ENCODE measurements at places on chromosomes 1 and 21.

GRCh38 chr1:18151436-18152122, 44.0 kb downstream of the IGSF21 start:
- peak; percentile 67 for DNase-seq

DNA sequence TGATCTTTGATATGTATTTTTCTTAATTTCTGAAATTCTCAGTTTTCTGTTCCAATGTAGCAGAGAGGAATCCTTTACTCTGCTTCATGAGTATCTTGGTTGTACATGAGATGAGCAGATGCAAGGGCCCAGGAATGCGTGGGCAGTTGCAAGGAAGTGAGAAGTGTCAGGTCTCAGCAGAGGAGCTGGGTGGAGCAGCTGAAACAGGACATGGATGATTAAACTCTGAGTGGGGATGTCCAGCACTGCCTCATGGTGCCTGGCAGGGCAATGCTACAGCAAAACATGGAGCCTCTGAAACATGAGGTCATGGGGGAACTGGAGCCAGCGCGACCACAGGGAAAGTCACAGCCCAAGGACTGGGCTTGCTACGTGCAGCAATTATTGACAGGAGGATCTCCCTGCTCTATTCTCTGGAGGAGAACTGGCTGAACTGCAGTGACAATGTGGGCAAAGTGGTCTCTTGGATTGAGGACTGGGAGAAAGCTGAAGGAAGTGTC, 48.4 kb downstream of the COLGALT2 start:
- DNase-seq = peak; percentile 83

DNA sequence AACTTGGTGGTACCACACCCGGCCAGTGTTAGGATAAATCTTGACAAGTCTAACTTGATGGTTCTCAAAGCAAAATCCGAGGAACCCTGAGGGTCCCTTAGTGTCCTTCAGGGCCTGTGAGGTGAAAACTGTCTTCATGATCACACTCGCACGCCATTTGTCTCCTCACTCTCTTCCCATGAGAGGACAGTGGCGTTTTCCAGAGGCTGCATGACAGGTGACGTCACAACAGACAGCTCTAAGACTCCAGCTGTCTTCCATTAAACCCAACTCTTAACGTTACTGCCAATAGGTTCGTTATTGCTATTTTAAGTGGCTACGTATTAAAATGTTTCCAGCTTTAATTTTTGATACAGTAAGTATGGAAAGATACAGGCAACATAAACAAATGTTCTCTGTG, 13.8 kb downstream of the CFAP74 start:
- no peak for DNase-seq

DNA sequence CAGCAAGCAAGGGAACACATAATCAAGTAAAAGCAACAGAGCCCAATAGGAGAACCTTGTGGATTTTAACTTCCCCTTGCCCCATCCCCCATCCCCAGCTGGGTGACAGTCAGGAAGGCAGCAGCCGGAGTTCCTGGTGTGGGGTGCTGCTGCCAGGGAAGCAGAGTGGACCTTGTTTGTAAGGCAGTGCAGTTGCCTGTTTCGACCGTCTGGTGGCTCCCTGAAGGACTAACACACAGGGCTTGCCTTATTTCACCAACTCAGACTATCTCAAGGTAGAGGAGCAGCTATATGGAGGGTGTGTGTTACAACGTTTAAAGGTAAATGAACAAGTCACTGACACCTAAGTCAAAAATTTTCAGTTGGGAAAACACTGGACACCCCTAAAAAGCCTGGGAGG, 6.6 kb downstream of the KRTAP10-8 start:
- no peak for DNase-seq

GRCh38 chr1:8241417-8242014, 76.4 kb upstream of the SLC45A1 start:
- no peak for DNase-seq

DNA sequence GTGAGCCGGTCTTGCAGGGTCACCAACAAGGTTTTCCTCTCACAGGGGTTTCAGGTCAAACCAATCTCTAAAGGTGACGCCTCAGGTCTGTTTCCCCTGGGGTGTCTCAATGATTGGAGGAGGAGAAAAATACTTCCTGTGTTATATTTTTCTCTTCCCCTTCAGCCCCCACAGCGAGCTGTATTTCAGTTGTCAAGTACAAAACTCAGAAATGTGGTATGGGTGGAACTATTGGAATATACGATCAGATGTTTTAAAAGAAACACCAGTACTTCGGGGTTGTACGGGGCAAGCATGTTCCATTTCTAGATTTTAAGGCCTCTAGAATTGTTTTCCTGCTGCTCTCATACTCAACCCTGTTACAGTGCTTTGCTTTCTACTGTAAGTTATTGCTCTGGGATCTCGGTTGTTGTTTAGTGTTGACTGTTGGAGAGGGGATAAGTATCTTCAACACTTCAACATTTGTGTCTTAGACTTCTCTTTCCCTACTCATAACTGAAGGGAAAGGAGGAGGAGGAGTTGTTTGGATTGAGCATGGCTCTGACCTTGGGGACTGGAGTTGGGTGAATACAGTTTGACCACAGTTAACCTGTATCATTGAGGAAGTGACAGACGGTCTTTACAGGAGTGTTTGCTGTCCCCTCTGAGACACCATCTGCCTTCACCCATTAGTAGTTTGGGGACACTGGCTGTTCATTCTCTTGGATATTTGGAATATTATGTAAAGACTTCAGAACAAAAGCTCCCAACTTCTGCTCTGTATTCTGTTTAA, 2.0 kb downstream of the MAPKAPK2 start:
- no peak for DNase-seq

GRCh38 chr1:239516579-239516978, 130.2 kb downstream of the CHRM3 start:
- DNase-seq = no peak

DNA sequence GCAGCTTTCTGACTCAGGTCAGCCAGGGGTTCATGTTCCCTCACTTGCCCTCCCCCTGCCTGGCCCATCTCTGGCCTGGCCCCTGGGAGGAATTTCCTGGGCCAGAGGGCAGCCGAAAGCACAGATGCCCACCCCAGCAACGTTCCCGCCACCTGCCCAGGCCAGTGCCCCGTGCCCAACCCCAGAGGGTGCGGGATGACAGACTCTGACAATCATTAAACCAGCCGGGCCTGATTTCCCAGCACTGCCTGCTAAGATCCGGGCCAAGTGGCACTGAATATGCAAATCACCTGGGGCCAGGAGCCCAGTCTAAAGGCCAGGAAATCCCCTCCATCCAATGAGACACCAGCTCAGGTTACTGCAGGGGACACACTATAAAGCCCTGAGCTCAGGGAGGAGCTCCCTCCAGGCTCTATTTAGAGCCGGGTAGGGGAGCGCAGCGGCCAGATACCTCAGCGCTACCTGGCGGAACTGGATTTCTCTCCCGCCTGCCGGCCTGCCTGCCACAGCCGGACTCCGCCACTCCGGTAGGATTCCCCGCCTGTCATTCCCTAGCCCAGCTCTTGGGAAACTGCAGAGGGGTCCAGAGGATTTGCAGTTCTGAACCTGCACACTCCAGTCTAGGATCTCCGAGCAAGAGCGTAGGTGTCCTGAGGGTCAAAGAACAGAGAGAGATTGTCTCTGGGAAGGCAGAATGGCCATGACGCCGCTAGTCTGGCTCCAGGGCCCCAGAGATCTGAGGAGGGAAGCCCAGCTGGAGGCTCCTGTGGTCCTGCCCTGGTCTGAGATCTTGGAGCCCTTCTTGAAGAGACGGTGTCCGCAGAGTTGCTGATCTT, at the start of gene ELF3:
Gene ELF3, plus strand, starts transcription at position 408 of the 836 bp plus-strand sequence. CDS start 550 bp downstream, outside the sequence.
- no peak for DNase-seq

- DNase-seq = no peak
These were observed 46.6 kb downstream of the TOR3A start for GRCh38 chr1:179128520-179128919.

- DNase-seq = no peak
These were observed 269.5 kb downstream of the TRABD2B start for GRCh38 chr1:47727697-47728085.

GRCh38 chr1:109807822-109808680, 44.3 kb upstream of the EPS8L3 start:
- peak; percentile 67 for DNase-seq

DNA sequence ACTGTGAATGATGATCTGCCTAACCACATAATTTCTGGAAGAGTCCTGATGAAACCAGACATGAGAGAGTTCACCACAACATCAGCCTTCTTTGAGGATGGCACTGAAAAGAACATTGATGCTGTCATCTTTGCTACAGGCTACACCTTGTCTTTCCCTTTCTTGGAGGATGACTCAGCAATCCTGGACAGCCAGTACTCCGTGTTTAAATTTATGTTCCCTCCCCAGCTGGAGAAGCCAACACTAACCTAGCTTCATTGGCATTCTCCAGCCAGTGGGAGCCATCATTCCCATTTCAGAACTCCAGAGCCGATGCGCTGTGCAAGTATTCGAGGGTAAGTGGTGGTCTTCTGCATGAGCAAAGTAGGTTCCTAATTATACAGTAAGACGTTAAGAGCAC, 164.1 kb upstream of the POGK start:
- peak; percentile 5 for DNase-seq

DNA sequence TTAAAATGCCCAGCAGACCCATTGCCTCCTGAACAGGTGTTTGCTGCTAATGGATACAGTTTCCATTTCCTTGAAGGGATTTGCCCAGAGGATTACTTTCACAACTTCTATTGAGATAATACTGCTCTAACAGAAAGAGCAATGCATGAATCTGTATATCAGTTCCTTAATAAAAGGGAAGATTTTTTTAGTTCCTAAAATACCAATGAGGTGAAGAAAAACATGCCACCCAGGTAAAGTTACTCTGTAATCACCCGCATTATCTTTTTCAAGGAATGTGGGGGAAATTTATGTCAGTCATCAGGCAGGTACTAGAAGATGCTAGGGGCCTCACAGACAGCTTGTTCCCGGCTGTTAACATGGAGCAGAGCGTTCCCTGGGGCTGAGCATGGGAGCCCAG, 41.1 kb downstream of the KCNJ15 start:
- DNase-seq = no peak

DNA sequence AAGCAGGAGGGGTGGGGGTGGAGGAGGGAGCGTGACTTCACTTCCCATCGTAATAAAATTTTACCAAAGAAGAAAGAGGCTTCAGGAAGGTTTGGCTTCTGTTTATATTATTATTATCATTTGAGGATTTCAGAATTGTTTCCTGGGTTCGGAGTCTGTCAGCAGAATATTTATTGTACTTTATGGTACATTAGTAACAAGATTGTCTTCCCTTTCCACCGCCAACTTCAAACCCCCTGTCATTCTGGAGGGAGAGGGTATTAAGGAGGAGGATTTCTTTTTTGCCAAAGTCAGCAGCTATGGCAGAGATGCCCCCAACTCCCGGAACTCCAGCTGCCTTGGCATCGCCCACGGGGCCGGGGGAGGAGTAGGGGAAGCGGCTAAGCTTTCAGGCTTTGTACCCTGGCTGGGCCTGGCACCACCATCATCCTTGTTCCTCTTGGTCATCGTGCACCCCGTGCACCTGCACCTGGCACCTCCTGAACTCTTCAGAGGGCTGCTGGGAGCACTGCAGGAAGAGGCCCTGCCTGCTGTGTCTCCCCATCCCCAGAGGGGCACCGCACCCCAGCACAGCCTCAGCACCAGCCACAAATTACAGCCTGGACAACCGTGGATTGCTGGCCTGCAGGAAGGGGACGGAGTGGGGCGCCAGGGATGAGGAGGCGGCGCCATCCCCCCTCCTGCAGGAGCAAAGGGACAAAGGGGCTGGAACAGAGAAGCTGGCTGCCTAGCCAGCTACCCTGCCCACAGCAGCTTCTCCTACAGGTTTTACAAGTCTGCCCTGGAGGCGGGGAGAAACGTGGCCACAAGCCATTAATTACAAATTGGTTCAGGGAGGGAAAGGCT, 24.0 kb upstream of the PAX7 start:
- DNase-seq = no peak

DNA sequence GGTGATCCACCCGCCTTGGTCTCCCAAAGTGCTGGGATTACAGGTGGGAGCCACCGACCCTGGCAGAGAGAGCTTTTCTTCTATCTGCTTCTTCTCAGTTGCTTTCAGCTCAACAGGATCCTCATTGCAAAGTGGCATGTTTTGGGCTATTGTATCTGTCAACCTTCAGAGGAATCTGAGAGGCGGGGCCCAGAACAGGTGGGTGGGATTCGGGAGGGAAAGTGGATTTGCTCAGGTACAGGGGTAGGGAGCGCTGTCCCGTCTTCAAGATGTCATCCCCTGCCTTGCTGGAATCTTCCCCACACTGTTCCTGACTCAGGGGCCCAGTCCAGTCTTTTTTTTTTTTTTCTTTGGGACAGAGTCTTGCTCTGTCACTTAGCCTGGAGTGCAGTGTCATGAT, 26.9 kb upstream of the RCC2 start:
- no peak for DNase-seq

GRCh38 chr1:6414443-6414844, 5.3 kb downstream of the HES2 start:
- DNase-seq = peak; percentile 47
